Omental fat pad (tissue), 4 donors: ENCODE measurements at places on chromosomes 11 and 22. TPM values are rescaled to one million over a fixed set of nuclear protein-coding genes. Genes with fewer than 3 reads are reported as not detected.

SNRPD3 gene
- 121 TPM for total RNA-seq

KRTAP5-10 gene
- not detected for total RNA-seq

GRCh38 chr11:102546923-102547471, 16.4 kb upstream of the MMP7 start:
- no peak for DNase-seq

- DNase-seq = no peak
Measured at GRCh38 chr22:44409974-44410316, 88.1 kb downstream of the RTL6 start.

DNA sequence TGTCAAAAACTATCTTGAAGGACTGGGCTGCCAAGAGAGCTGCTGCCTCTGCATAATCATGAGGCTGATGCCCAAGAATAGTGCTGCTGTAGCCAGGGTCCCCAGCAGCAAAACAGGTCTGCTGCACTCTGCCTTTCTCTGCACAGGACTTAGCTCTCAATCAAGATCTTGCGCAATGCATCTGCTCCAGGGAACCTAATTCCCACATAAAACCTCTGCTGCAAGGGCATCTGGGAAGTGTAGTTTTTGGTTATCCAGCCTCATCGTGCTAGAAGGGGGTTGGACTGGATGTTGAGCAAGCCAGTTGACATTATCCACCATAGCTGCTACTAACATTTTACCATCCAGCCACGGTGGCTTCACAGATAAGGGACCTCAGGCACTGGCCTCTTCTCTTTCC, 192.7 kb downstream of the C11orf91 start:
- DNase-seq = no peak

GRCh38 chr11:108854346-108854745, 189.5 kb downstream of the DDX10 start:
- no peak for DNase-seq

GRCh38 chr11:19163617-19164016, 38.2 kb downstream of the CSRP3 start:
- DNase-seq = no peak

DNA sequence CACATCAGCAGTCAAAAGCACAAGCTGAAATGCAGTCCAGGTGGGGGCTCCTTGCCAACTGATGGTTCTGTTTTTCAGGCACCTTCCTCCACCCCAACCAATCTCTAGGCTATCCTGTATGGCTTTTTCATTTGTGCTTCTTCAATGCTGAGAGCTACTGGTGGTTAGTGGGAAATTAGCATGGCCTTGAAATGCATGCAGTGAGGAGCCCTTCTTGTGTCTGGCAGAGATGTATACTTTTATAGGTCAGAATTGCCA, 167.4 kb downstream of the NAV2 start:
- no peak for DNase-seq

DNA sequence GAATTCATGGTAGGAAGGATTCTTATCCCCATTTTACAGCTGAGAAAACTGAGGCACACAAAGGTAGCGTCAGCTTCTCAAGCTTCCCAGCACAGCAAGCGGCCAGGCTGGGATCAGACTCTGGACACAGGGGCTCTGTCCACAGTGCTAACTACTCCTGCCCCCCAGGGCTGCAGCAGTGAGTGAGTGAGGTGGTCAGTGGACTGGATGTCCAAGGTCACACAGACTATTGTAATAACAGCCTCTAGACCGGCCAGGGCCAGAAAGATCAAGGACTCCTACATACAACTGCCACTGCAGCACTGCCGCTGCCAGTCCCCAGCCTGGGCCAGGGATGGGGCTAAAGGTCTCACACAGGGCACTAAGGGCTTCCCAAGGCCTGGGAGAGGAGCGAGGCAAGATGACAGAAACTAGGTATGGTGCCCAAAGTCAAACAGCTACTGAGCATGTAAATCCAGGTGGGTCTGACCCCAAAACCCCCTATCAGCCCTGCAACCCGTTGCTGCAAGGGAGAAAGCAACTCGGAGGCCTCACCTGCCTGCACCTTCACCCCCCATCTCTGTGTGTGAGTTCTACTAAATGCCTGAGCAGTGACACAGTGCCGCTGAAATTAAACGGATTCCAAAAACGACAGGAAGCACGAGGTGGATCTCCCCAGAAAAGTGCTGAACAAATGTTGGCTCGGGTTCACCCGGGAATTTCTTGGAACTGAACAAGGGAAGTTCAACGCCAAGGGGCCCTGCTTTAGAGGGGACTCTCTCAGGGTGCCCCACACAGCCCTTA, 161.8 kb upstream of the GRK3 start:
- DNase-seq = no peak

DNA sequence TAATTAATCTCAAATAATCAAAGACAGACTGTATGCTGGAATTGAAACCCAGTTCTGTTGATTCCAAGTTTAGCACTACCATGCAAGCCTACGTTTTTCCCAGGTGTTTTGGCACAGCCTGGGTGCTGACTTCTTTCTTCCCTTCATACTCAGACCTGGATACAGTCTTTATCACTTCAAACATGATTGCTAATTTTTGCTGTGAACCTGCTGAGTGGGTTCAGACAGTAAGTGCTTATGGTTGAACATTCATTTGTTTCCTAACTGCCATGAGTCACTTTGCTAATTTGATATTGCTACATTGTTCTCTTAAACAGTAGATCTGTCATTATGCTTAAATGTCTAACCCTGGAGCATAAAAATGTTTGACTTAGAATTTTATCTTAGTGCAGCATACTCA, 12.2 kb downstream of the PAAF1 start:
- DNase-seq = no peak

DNA sequence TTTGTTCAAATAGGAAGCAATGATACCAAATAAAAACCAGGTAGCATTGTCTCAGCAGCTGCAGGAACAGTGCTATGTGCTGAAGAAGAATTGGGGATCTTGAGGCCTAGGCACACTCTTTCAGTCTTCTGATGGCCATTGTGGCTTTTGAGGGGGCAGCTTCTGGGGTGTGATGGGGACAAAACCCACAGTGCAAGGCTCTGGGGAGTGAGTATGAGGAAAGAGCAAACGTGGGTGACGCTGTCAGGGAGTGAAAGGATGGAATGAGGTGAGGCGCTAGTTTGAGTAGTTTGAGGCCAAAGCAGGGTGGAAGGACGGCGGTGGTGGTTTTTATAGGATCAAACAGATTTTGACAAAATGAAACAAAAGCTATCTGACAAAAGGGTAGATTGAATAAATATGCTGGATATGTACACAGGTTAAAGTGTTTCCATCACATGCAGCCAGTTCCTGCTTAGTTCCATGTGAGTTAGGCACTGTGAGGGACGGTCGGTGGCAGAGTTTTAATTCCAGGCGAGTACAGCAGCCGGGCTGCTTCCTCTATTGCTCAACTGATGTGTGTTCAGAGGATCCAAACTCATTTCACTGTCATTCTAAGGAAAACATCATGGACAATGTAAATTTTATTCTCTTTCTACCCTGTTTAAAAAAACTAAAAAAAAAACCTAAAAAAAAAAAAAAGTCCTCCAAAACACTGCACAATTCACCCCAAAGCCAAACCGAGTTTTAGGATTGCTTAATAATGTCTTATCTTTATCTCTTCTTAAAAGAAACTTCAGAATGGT, 18.9 kb downstream of the ADAMTS15 start:
- DNase-seq = no peak

- no peak for DNase-seq
Measured at GRCh38 chr11:47324520-47324919, 28.0 kb downstream of the MYBPC3 start.

DNA sequence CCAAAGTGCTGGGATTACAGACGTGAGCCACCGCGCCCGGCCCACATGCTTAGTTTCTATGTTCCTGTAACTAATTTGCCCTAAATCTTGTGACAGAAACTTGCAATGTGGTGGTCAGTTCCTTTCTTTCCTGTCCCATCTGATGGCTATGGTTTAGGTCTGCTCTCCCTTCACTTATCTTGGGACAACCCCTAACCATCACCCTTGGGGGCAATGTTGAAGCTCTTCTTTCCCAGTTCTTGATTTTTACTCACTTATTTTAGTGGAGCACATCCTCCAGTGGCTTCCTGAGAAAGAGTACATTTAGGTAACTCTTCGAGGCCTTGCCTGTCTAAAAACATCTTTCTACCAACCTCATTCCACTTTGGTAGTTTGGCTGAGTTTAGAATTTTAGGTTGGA, 7.3 kb downstream of the SREBF2 start:
- no peak for DNase-seq

GRCh38 chr11:72398058-72398758, 36.1 kb downstream of the CLPB start:
- no peak for DNase-seq
